C1 segment of cervical spinal cord (tissue), 14 donors: ENCODE measurements at places on chromosomes 2 and 18.

DNA sequence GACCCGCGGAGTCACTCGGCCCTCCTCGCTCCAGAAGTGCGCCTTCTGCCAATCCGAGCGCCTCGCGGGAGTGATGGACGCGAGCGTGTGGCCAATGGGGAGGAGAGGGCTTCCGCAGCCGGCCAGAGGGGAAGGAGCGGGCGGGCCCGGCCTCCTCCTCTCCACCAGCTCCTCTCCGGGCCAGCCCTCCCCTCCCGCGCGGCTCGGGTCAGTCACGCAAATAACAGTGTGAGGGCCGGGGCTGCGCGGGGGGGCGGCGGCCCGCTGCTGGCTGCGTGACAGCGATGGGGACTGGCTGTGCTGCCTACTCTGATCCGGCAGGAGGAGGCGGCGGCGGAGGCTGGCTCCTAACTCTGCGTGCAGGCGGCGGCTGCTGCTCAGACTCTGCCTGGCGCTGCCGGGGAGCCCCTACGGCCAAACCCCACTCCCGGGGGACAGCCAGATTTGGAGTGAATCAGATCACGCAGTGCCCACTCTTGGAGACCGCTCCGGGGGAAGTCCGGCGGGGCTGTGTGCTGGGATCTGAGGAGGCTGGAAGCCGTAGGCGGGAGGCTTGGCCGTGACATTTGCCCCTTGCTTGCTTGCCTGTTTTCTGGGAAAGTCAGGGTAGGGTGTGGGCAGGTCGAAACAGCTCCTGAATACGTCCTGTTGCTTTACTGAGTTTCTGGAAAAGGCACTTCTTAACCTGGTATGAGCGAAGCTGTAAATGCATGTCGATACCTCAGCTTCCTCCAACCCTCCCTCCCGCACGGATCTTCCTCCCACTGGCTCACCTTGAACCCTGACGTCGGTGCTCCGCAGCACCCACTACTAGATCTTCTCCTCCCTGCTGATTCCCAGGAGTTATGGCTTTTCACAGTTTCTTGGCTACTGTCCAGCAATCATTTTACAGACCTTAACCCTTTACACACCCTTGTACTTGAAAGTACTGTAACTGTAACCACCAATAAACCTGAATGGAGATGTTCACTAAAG is 97.9 kb upstream of the SERTAD2 start:
- no peak for DNase-seq

GRCh38 chr2:224009605-224010315 is 29.3 kb downstream of the SERPINE2 start:
- no peak for DNase-seq

DNA sequence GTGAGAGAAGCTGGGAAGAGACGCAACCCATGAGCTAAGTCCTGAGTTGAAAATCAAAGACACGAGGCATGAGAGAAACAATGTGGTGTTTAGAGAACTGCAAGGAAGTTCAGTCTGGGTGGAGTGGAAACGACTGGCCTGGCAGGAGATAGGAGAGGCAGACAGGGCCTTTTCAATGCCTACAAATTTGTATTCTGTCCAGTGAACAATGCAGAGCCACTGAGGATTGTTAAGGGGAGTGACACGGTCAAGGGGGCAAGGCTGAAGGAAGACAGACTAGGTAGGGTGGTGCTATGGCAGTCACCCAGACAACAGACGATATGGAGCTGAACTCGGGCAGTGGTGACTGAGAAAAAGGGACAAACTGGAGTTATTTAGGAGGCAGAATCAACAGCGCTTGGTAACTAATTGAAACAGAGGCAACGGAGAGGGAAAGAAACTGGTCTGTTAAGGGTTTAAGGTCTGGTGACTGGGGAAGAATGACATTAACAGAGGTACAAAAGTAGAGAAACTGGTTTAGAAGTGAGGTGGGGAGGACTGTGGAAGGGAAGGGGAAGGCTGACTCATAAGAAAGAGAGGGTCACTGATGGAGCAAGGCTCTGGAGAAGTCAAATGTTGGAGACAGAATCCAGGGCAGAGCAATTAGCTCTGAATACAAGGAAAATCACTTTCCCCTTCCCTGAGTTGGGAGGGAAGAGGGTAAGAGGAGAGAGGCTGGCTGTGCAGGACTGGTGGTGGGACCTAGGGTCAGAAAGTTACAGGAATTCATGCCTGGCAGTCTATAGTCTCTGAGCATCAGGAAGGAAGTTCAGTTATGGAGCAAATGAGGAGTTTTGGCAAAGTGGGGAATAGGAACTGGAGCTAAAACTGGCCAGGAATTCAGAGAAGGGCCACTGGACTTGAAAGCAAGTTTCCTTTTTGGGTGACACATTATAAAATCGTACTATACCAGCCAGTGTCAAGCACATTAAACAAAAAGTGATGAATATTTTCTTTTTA is 63.4 kb upstream of the CHRNA1 start:
- no peak for DNase-seq

DNA sequence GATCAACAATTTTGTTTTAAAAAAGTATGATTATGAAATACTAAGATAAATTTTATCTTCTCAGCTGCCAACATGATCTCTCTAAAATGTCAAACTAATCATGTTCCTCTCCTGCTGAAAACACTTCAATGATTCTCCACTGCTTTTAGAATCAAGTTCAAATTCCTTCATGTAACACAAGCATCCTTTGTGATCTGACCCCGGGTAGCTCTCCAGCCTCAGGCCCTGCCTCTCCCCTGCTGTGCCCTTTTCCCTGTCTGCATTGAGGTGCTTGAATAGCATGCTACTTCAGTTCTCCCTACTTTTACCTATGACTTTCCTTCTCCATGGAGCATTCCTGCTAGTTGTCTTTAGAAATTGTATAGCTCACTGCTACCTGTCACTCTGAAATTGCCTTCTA is 274.8 kb downstream of the PDE11A start:
- no peak for DNase-seq

DNA sequence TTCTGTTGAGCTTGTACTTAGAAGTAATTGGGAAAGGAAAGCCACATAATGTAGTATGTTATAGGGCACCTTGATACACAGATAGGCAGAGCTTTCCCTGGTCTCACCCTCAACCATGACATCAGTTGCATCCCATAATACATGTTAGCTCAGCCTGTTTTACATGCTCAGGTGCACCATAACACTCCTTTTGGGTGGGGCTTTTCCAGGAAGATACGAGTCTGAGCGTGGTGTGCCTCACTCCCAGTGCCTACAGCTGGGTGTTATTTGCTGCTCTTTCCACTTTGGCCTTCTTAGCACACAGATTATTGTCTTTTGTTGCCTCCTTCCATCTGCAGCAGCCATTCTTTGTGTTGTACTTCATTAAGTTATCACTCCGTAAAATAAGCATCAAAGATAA is 11.9 kb downstream of the TTC39C start:
- no peak for DNase-seq

- DNase-seq: no peak
Observed at GRCh38 chr2:191740759-191741158, 62.8 kb downstream of the NABP1 start.
